ENCODE measurements at places on chromosomes 2 and 18.

DNA sequence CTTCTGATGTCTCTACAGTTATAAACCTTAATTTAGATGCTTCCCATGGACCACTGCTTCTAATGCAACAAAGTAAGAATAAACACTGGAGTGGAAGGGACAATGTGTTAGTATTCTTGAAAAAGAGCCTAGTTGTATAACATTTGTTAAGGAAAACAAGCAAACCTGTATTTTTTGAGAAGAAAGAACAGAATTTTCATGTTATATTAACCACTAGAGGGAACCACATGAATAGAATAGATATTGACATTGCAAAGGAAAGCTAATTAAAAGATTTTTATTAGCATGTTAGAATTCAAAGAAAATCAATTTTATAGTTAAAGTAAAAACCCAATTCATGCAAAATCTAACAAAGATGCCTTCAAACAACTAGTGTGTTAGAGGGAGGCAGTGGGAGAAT lies 151.2 kb upstream of the BARD1 start:
- H3K4me3 ChIP-seq, result no peak overlapping the region
- no peaks in the 10 kb centered on the region for H3K27me3 ChIP-seq
- no peak overlapping the region for H3K27ac ChIP-seq
- no peaks in the 10 kb centered on the region for H3K4me1 ChIP-seq
- DNase-seq, result no peak

GRCh38 chr2:160042054-160042453 lies 20.4 kb downstream of the PLA2R1 start:
- H3K4me1 ChIP-seq, result no peaks in the 10 kb centered on the region
- H3K4me3 ChIP-seq, result no peak overlapping the region
- H3K27ac ChIP-seq, result no peak overlapping the region

GRCh38 chr2:229164545-229165249 lies 106.4 kb downstream of the PID1 start:
- H3K4me1 ChIP-seq, result no peaks in the 10 kb centered on the region
- H3K27me3 ChIP-seq, result no peaks in the 10 kb centered on the region
- no peaks in the 10 kb centered on the region for H3K36me3 ChIP-seq
- H3K4me3 ChIP-seq, result no peak overlapping the region
- no peak for DNase-seq
- no peak overlapping the region for H3K27ac ChIP-seq

GRCh38 chr18:60549338-60549960 lies 176.9 kb upstream of the MC4R start:
- no peak for DNase-seq
- no peaks in the 10 kb centered on the region for H3K36me3 ChIP-seq
- no peaks in the 10 kb centered on the region for H3K27me3 ChIP-seq

GRCh38 chr18:6435731-6436130 lies 21.0 kb upstream of the L3MBTL4 start:
- no peaks in the 10 kb centered on the region for H3K36me3 ChIP-seq
- no peak overlapping the region for H3K4me3 ChIP-seq
- H3K27me3 ChIP-seq, result peaks cover 26% of the 10 kb centered on the region
- DNase-seq, result no peak
- no peak overlapping the region for H3K27ac ChIP-seq

DNA sequence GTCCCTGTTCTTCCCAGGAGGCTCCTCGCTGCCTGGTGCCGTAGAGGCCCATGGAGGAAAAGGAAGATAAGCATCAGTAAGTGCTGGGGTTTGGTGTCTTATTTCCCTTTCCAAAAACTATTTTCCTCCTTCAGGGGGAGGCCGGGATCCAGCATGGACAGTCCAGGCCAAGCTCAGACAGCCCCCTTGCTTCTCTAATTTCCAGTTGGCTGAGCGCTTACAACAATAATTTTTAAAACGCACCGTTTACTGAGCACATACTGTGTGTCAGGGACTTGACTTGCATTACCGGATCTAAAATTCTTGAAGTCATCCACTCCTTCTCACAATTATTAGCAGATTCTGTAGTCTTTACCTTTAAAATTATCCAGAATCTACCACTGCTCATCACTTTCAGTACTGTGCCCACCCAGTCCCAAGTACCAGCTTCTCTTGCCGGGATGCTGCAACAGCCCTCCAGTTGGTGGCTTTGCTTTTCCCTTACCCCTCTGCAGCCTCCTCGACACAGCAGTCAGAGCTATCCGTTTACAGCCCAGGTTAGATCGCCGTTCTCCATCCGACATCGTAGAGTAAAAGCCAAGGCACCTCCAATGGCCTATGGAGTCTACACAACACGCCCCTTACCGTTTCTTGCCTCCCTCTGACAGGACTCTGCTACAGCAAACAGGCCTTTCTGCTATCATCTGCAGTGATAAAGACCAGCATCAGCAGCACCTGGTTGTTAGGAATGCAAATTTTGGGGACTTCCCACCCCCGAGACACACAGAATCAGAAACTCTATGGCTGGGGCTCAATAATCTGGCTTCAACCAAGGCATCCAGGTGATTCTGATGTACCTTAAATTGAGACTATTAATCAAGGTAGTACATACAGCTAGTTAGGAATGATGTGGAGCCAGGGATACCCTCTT lies 75.2 kb upstream of the TSPYL6 start:
- H3K4me3 ChIP-seq, result peak overlapping the region; percentile 94
- H3K4me1 ChIP-seq, result peaks cover 22% of the 10 kb centered on the region
- peaks cover 2% of the 10 kb centered on the region for H3K36me3 ChIP-seq
- H3K27ac ChIP-seq, result peak overlapping the region; percentile 82
- DNase-seq, result no peak

DNA sequence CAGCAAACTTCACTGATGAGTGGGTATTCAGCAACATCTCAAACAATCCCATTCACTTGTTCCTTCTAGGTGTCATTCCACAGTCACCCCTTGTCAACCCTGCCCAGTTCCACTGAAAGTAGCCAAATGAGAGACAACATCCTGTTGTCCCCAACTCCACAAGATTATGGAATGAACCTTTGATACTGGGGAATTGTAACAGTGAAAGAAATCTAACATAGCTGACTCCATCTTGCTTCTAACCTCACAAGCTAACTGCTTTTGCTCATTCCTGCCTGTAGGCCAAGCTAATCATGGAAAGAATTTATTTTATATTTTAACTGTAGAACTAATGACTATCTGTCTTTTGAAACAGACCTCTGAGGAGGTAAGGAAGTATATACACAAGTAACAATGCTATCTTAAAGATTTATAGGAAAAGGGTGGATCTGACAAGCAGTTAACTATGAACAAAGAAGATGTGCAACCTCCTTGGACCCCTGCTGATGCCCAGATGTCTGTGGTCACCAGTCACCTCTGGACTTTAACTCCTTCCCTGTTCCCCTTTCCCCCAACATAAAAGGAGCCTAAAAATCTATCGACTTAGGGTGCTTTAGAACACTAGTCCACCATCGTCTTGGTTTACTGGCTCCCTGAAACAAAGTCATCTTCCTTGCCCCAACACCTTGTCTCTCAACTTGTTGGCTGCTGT lies 6.9 kb upstream of the ANXA4 start:
- no peaks in the 10 kb centered on the region for H3K36me3 ChIP-seq
- peaks cover 45% of the 10 kb centered on the region for H3K4me1 ChIP-seq
- H3K4me3 ChIP-seq, result no peak overlapping the region
- peak overlapping the region; percentile 69 for H3K27ac ChIP-seq
- no peaks in the 10 kb centered on the region for H3K27me3 ChIP-seq
- no peak for DNase-seq

DNA sequence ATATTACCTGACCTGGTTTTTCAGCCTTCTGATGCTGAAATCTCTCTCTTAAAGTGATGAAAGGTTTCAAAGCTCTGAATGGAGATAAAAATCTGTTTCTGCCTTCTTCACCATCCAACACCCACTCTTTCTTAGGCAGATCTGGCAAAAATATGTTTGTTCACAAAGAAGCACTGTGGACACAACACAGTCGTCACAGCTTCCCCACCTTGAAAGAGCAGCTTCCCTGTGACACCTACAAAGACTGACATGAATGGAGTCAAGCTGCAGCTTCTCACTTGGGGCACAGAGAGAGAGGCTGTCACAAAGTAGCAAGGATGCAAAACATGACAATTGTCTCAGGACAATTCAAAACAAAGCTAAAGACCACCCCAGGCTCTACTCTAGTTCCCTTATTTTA lies 86.5 kb downstream of the ICOS start:
- H3K4me3 ChIP-seq, result no peak overlapping the region
- H3K27ac ChIP-seq, result no peak overlapping the region
- H3K36me3 ChIP-seq, result no peaks in the 10 kb centered on the region

GRCh38 chr2:238473014-238473413 lies 46.3 kb downstream of the ASB1 start:
- no peaks in the 10 kb centered on the region for H3K4me1 ChIP-seq
- no peak overlapping the region for H3K27ac ChIP-seq
- H3K36me3 ChIP-seq, result peaks cover 60% of the 10 kb centered on the region
- no peak overlapping the region for H3K4me3 ChIP-seq

- peaks cover 42% of the 10 kb centered on the region for H3K4me1 ChIP-seq
- no peak overlapping the region for H3K4me3 ChIP-seq
- DNase-seq, result no peak
- no peaks in the 10 kb centered on the region for H3K36me3 ChIP-seq
- H3K27me3 ChIP-seq, result no peaks in the 10 kb centered on the region
- no peak overlapping the region for H3K27ac ChIP-seq
Observed at GRCh38 chr2:37627710-37628109, 43.7 kb downstream of the CDC42EP3 start.

DNA sequence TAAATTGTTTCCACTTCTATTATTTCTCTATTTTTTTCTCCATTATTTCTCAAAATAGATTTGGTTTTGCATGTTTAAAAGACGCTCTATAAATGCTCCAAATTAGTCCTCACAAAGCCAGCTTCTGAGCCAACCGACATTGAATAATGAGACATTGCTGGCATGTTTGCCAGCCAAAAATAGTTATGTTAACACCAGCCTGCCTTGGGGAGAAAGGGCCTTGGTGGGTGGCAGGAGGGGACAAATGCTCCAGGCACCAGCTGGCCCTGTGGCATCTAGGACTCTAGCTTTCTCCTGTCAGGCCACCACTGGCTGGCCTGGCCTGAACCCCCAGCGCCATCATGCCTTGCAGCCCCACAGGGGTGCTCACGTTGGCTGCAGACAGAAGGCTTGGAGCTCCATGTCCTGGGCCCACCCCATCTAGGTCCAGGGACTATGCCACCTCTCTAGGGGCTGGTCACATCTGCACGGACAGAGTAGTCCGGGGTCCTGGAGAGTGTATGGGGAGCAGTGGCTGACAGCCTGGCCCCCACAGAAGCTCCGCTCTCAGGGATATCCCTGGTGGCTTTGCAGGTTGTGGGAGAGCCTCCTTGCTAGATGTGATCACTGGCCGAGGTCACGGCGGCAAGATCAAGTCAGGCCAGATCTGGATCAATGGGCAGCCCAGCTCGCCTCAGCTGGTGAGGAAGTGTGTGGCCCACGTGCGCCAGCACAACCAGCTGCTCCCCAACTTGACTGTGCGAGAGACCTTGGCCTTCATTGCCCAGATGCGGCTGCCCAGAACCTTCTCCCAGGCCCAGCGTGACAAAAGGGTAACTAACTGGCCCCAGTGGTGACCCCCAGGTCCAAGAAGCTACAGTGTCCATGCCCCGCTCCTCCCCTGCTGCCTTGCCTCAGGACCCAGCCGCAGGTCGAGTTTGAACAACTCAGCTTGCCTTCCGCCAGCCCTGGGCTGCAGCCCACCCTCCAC lies 12.5 kb downstream of the ABCG8 start:
- no peak overlapping the region for H3K27ac ChIP-seq
- H3K4me3 ChIP-seq, result no peak overlapping the region
- H3K36me3 ChIP-seq, result no peaks in the 10 kb centered on the region
- no peak for DNase-seq

DNA sequence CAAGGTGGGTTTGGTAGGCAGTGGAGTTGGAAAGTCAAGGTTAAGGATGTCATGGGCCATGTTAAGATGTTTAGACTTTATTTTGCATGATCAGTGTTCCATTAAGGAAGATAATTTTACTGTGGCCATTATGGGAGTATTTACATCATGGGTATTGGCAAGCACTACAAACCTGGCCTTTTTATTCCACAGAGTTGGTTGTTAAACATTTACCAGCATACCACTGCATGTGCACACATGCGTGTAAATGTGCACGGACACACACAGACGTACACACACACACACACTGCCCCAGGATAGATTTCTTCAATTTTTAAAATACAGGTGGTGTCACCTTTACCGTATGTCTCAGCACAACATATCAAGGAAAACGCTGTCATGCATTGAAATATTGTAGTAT lies 51.4 kb upstream of the ITGA6 start:
- peaks cover 2% of the 10 kb centered on the region for H3K36me3 ChIP-seq
- no peak for DNase-seq
- peaks cover 11% of the 10 kb centered on the region for H3K4me1 ChIP-seq
- H3K27ac ChIP-seq, result no peak overlapping the region

DNA sequence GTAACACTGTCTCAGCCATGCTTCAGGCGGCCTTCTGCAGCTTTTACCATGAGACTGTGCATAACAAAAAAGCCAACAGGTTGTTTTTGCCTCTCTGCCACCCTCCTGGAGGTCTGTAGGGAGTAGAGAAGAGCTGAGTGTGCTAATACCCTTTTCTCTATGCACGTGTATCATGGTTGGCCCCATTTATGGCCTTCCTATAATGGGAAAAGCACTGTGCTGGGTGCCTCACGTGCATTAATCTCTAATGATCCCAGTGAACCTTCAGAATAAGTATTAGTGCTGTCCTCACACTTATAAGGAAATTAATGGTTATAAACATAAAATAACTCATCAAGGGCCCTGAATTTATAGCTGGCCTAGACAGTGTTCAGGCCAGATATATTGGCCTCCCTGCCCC lies 164.2 kb downstream of the CDH20 start:
- DNase-seq, result no peak
- peaks cover 3% of the 10 kb centered on the region for H3K27me3 ChIP-seq
- no peak overlapping the region for H3K27ac ChIP-seq
- H3K4me3 ChIP-seq, result no peak overlapping the region

- DNase-seq, result no peak
- no peak overlapping the region for H3K4me3 ChIP-seq
- H3K27ac ChIP-seq, result no peak overlapping the region
Observed at GRCh38 chr2:146312899-146313298, 1531.9 kb upstream of the ACVR2A start.

DNA sequence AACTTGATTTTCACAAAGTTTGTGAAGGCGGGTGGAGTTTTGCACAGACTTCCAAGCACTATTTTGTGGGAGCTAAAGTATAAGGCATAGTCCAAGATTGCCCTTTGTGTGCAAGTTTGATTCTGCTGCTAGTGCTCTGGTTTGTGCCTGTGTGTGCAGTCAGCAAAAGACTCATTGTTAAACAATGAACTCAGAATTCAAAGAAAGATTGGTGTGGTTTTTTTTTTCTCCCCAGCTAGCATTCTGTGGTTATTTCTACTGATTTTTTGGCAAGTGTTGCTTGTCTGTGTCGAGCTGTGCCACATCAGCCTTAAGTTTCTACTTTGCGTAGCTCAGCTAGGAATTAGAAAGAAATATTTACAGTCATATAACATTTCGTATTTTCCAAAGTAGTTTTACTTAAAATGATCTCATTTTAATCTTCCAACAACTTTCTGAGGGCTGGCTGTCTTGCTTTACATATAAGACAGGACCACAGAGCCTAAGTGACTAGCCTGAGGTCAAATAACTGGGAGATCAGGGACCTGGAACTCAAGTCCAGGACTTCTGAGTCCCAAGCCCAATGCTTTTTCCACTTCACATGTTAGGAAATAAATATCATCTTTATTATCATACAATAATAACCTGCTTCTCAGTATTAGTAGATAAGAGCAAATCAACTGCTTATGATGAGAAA lies 69.8 kb downstream of the BABAM2 start:
- no peak overlapping the region for H3K4me3 ChIP-seq
- no peaks in the 10 kb centered on the region for H3K27me3 ChIP-seq
- H3K27ac ChIP-seq, result no peak overlapping the region
- H3K36me3 ChIP-seq, result peaks cover 18% of the 10 kb centered on the region
- no peak for DNase-seq

Data from stimulated activated naive B cell treated with anti-CD40 and anti-IgM and Interleukin-4, amounts not matched to agents 10 μg/mL and 1 μg/mL and 100 μg/mL, for 72 hours (primary cell).